ENCODE measurements at places on chromosomes 7 and 10.

- DNase-seq, result no peak
These were observed 130.2 kb downstream of the COL28A1 start for GRCh38 chr7:7405461-7405860.

DNA sequence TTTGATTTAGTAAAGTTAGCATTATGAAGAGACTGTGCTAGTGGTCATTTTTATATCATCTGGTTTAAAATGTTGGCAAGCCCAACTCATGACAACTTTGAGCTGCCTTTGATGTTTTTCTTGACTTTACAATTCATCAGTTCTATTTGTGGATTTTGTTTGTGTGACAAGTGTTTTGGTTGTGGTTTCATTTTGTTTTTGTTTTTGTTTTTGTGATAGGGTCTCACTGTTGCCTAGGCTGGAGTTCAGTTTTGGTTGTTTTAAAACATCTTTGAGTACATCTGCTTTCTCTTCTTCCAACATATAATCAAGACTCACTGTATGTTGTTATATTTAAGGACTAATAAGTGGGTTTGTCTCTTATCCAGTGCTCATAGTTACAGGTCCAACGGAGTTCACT is 17.6 kb upstream of the SFR1 start:
- DNase-seq, result no peak

DNA sequence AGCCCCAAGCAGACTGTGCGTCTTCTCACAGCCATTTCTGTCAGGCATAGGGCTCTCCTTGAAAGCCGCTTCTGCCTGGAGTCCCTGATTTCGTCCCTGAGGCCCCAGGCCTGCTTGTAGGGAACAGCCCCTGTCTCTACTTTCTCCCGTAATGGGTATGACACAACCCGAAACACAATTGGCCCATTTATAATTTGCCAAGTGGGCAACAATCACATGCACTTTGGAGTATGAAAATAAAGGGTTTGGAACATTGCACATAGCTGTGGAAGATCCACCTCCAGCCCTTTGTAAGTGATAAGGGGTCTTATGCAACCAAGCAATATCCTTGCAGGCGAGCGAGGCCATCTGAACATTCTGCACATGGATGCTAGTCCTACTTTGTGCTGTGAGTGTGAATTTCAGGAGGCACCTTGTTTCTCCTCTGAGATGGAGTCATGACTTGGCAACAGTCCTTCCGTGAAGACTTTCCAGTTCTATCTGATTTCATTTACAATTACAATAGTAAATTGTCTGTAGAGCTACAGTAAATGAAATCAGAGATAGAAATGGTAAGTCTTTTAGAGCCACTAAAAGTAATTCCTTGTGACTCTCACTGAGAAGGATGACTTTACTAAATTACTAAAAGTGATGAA is 141.5 kb downstream of the CUBN start:
- DNase-seq, result no peak

DNA sequence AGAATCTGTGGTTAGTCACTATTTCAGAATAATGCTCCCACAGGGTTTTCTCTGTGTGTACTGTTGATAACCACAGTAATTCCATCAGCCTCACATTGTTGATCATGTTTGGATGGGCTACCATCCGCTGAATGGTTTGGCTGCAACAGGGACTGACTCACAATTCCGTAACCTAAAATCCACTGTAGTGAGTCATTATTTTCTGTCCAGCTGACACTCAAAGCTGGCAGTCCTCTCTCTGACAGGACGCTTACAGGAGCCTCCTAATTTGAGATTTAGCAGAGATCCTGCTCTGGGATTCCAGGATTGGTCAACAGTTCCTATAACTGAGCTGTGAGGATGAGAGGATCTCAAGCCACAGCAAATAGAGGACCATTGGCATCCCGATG is 32.7 kb downstream of the VWA2 start:
- DNase-seq, result no peak

DNA sequence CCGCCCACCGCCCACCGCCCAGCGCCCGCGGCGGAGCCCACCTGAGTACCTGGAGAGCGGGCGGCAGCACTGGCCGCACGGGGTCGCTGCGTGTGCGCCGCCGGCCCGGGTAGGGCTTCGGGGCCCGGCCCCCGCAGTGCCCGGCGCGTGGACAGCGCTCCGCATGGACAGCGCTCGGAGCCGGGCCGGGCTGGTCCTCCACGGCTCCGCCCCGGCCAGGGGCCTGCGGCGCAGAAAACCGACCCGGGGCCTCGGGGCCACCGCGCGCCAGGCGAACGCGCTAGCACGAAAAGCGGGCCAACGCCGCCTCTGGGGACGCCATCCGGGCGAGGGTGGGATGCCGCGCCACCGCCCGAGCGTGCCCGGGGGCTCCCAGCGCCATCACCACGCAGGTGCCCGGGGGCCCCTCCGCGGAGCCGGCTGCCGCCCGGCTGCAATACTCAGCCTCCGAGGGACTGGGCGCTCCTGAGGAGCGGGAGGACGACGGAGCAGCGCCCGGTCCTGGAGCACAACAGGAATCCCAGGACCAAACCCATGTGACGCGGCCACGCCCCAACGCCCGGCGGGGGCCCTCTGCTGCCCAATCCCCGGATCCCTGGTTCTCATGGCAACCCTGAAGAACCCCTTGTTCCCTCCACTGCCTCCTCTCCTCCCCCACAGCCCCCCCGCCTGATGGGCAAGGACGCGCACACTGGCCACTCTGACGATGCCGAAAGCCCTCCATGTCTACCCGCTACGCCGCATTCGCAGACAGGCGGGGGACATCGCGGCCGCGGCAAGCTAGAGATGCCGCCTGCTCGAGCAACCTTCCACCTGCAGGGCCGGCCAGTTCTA is at the start of gene GRB10:
Gene GRB10, minus strand, starts transcription at position 522 of the 834 bp plus-strand sequence. CDS start 50,574 bp downstream, outside the sequence.
- peak; percentile 68 for DNase-seq

- peak; percentile 27 for DNase-seq
These were observed 819 bp downstream of the HYCC1 start for GRCh38 chr7:23012908-23013714.

DNA sequence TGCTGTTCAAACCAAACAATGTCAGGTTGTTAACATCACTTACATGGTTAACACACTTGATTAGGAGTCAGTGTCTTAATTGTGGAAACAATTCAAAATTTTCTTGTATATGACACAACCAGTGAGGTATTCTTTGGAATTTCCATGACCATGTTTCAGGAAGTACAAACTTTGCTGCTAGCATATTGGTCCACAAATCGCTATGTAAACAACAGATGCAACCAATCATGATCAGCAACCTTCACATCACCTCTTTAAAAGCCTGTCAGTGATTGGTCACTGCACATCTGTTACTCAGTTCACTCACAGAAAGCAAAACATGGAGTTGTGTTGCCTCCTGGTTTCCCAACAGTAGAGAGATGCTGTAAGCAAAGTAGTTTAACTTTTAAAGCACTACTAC is 108.9 kb upstream of the FAM3C start:
- DNase-seq, result no peak

DNA sequence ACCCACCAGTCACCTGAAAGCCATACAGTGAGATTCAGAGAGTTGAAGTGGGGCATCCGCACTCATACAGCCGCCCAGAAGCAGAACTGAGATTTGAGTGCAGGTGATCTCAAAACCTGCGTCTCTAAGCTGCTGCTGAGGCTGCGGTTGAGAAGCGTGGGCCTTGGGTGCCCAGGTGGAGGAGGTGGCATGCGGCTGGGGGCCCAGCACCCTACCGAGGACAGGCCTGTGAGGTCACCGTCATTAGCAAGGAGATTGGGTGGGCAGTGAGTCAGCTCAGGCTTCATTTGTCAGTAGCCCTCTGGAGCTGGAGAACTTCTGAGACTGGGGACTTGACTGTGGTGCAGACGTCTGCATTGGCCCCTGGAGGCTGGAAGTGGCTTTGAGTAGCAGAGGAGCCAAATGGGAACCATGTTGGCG is 29.8 kb downstream of the ZMIZ1 start:
- DNase-seq, result no peak

DNA sequence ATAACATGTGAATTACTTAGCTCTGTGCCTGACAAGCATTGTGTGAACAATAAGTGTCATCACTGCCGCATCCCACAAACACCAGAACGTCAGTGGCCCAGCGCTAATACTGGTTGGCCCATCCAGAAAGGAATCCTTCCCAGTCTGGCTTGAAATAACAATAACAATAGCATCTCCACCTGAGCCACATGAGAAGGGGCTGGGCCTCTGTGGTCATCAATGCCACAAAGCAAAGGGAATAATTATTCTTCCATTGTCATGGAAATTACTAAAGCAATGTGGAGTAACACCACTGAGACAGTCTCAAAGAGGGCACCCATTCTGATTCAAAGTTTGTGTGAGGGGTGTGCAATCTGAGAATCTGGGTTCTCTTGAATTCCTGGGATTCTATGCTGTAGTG is 105.7 kb upstream of the INHBA start:
- DNase-seq, result no peak

DNA sequence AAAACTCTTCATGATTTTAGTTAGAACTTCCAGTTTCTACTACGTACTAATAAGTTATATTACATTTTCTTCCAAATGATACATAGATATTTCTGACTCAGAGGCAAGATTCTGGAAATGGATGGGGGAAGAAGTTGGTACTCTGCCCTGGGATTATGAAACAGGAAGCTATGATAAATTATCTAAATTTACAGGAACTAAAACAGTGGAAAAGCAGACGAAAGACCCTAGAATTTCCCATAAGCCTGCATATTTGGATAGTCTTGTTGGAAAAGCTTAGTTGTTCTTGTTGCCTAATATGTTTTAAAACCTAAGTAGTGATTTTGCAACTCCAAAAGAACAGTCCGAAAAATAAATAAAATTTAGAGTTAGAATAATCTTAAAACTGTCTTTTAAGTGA is 21.8 kb downstream of the CFAP69 start:
- no peak for DNase-seq

DNA sequence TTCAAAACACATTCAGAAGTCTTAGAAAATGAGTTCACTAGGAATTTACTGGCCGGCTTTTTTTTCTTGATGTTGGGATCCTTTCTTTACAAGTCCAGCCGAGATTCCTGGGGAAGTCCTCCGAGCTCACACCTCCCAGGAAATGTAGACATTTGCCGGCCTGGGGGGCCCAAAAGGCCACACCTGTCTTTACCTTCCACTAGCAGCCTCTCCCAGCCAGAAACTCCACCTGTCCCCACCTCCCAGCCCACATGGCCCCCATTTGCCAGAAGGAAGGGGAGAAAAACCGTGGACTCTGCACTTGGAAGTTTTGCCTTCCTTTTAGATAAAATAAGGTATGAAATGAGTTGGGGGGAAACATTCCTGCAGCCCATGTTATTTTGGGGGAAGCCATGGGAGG is 27.6 kb upstream of the EMX2 start:
- DNase-seq, result no peak

GRCh38 chr7:148162808-148163207 is 427.8 kb upstream of the C7orf33 start:
- DNase-seq, result no peak

DNA sequence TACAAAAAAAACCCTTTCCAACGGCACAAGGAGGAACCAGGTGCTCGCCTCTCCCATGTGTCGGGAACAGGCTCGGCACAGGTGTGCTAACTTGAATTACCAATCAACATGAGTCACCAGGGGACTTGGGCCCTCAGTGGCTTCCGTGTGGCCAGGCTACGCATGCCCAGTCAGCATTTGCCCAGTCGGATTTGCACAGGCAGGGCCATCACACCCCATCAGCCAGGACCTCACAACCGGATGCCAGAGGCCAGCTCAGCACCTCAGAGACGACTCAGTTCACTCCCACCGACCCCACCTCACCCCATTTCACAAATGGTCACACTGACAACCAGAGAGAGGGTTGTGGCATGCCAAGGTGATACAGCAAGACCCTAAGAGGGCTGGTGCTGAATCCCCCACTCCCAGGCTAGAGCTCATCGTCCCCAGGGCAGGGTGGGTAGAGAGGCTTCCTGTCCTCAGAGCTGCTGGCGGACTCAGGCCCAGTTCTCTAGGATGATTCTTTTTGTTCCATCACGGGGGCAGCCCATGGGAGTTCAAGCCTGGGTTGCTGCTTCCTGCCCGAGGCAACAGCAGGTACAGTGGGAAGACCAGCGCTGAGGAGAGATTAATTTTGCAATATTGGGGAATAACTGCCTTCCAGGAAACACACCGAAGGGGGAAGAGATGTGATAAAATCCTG is 13.6 kb downstream of the ANXA11 start:
- DNase-seq, result no peak

DNA sequence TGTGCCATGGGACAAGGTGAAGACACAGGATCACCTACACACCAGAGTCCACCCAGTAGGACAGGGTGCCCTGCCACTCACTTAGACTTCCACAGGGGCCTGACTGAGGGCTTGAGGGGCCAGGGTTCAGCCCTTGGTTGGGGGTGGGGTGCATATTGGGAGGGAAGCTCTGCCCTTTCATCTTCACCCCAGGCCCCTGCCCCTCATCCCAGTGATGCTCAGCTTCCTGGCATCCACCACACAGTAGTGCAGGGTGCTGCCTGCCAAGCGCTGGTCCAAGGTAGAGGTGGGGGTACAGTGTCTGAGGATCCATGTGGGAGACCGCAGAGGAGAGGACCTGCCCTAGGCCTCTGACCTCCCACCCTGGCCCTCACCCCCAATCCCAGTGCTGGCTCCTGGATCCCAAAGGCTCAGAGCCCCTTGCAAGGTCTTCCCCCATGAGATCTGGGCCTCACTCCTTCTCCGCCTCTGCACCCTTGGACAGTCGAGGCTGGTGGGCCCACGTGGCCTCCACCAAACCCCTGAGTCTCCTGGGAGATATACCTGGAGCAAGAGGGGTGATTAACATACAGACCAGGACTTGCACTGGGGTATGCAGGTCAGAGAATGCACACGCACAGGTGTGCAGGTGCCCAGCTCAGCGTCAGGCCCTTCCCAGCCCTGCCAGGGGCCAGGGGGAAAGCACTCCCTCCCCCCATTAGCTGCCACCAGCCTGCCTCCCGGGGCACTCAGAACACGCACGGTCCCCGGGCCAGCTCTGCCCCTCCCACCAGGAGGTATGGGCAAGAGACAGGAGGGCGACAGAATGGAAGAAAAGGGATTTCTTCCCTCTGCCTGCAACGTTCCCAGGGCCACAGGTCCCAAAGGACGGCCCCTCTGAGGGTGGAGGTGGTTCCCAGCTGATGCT is 8.6 kb upstream of the IRF5 start:
- no peak for DNase-seq

DNA sequence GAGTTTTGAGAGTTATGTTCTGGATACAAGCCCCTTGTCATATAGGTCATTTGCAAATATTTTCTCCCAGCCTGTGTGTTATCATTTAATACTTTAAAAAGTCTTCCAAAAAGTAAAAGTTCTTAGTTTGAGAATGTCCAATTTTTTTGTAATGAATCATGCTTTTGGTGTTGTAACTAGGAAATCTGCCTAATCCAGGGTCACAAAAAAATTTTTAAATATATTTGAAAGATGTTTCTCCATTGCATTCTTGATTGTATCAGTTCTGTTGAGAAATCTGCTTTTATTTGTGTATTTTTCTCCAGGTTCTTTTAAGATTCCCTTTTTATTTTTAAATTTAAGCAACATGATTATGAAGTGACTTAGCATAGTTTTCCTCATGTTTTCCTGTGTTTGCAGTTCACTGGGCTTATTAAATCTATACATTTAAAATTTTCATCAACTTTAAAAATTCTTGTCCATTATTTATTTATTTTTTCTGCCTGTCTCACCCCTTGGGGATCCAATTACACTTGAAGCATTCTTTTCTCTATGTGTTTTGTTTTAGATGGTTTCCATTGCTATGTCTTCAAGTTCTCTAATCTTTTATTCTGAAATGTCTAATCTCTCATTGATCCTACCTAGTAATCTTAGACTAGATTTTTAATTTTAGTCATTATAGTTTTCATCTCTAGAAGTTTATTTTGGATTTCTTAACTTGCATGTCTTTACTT is 47.0 kb downstream of the CCDC71L start:
- no peak for DNase-seq
